ENCODE measurements at places on chromosomes 2 and 18.

DNA sequence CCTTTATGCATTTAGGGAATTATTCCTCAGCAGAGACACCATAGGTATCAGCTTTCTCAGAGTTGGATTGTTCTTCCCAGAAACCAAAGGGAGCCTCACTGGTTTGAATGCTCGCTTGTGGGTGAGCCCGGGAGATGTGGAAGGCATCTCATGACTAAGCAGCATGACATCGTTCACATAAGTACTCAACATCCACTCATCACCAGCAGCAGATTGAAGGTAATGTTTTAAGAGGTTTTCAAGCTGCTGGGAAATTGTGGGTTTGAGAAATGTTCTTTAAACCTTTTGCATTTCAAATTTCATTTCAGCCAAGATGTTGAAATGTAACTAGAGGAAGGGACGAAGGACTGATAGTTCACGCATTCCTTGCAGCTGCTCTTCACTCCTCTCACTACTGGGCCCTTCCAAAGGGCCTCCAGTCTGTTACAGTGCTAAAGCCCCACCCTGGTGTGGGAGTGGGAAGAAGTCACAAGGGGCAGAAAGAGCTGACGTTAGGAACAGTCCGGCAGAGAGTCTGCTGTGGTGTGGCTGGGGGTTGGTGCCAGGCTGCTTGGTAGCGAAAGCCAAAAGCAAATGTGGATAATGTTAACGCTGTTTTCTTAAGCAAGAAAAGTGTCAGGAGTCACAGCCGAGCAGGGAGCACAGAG, 324.5 kb upstream of the EPHA4 start:
- no peak for DNase-seq

- no peak for DNase-seq
Observed at GRCh38 chr2:159046966-159047365, 78.5 kb downstream of the TANC1 start.

DNA sequence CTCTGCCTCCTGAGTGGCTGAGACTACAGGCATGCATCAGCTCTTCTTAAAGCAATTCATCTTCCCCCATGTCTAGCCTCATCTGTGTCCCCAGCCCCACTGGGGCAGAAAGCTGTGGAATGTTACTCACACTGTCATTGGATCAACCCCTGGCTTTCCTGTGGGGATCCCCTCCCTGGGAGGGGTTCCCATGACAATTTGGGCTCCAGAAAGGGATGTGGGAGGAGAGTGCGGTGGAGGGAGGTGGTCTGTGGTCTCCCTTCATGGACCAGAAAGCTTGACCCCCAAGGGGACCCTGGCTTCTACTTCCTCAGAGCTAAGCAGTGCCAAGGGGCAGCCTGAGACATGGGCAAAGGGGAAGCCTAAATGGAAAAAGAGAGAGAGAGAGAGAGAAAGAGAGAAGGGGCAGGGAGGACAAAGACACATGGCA, 1.3 kb downstream of the NGEF start:
- no peak for DNase-seq

DNA sequence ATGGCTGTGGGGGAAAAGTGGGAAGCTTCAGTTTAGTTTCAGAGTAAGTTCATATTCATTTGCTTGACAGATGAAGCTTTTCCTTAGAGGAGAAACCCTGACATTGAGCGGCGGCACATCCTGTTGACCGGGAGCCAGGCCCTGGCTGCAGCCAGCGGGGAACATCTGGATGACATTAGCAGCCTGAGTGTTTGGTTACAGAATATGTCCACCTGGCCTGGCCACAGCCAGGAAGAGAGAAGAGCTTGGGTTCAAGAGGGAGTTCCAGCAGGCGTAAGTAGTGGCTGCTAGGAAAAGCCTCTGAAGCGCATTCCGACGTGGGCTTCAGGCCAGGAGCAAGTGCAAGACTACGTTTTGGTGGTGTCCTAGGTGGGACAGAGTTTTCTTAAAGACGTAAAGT, 144.9 kb upstream of the MYCN start:
- DNase-seq = no peak

DNA sequence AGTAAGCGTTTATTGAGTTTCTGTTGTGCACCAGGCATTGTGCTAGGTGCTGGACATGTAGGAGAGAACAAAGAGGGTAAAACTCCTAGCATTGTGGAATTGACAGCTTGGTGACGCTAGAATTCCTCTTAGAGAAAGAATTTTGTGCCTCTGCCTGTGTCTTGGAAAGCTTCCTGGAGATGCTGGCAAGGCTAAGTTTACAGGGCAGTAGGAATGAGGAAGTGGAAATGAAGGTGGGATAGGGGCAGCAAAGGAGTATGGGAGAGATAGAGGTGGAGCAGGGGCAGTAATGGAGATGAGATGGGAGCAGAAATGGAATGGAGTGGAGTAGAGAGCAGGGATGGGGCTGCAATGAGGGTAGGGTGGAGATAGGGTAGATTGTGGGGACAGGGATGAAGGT, 29.8 kb downstream of the GPR39 start:
- no peak for DNase-seq

DNA sequence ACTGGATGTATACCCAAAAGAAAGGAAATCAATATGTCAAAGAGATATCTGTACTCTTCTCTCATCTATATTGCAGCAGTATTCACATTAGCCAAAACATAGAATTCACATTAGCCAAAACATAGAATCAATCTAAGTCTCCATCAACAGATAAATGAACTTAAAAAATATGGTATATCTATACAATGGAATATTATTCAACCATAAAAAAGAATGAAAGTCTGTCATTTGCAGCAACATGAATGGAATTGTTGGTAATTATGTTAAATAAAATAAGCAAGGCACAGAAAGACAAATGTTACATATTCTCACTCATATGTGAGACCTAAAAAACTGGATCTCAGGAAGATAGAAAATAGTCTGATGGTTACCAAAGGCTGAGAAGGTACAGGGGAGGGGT, 212.1 kb upstream of the ZC3H15 start:
- DNase-seq = no peak

GRCh38 chr2:164523009-164523408, 98.3 kb downstream of the GRB14 start:
- DNase-seq = no peak

DNA sequence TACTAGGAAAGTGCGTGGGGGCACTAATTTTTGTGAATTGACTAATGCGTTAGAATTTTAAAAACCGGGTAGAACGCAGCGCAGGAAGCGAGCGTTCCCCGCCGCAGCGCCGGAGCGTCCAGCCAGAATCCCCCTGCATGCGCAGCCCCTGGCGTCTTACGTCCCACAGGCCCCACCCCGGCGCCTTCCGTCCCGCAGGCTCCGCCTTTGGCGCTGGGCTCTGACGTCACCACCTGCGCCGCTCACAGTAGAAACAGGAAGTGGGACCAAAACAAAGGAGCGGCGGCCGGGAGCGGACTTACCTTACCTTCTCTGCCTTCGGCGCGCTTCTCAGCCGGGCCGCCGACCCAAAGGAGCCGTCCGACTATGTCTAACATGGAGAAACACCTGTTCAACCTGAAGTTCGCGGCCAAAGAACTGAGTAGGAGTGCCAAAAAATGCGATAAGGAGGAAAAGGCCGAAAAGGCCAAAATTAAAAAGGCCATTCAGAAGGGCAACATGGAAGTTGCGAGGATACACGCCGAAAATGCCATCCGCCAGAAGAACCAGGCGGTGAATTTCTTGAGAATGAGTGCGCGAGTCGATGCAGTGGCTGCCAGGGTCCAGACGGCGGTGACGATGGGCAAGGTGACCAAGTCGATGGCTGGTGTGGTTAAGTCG, at the start of gene CHMP1B:
CHMP1B (plus strand) TSS at position 268 of the 660 bp plus-strand sequence; CDS start at position 367, 99 bp downstream.
- DNase-seq = peak; percentile 100

DNA sequence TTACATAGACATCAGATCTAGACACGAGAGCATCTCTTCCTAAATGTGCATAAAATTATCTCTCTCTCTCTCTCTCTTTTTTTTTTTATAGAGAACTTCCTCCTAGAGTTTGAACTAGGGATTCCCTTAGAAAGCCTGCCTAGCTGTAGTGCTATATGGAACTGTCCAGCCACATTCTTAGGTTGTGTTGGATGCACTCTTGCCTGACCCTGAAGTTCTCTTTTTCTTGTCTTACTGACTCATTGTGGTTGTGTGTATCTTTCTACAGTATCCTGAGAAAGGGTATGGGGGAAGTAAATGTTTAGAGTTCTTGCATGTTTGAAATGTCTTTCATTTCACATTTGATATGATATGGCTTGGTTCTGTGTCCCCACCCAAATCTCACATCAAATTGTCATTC, 368.2 kb downstream of the CDH2 start:
- no peak for DNase-seq

- DNase-seq = no peak
Observed at GRCh38 chr2:61928826-61929461, 23.5 kb downstream of the COMMD1 start.

Data from HL-60 (cell line).